ENCODE measurements at places on chromosomes 4 and X.

- peak; percentile 24 for DNase-seq
Observed at GRCh38 chrX:12949205-12949926, 25.5 kb upstream of the TMSB4X start.

GRCh38 chr4:121717680-121718237 lies 21.0 kb upstream of the ANXA5 start:
- peak; percentile 36 for DNase-seq

- DNase-seq, result no peak
Observed at GRCh38 chr4:179325181-179325580, 1882.9 kb upstream of the AGA start.

- DNase-seq, result no peak
Observed at GRCh38 chrX:8390771-8391170, 73.9 kb upstream of the VCX3B start.

GRCh38 chrX:155880586-155881157 lies 473 bp upstream of the VAMP7 start:
- DNase-seq, result peak; percentile 5

- no peak for DNase-seq
Observed at GRCh38 chr4:3372933-3373465, 68.8 kb upstream of the HGFAC start.

GRCh38 chrX:15217161-15217560 lies 52.7 kb downstream of the ASB9 start:
- no peak for DNase-seq

DNA sequence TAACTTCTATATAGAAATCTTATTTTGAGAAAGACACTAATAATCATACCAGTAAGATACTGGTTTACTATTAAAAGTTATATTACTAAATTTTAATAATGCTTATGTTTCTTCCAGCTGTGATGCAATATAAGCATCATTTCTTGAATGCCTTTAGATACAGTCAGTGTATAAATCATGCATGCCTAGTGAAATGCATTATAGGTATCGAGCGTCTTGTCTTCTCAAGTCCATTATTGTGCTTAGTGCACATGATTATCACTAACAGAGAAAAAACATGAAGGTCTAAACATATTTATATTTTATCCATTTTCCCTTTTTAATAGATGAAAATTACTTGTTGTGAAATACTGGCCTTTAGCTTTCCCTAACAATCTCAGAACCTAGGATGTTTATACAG lies 1021.5 kb upstream of the AGA start:
- no peak for DNase-seq

- DNase-seq, result peak; percentile 51
Observed at GRCh38 chrX:19382555-19383145, 38.9 kb downstream of the PDHA1 start.

DNA sequence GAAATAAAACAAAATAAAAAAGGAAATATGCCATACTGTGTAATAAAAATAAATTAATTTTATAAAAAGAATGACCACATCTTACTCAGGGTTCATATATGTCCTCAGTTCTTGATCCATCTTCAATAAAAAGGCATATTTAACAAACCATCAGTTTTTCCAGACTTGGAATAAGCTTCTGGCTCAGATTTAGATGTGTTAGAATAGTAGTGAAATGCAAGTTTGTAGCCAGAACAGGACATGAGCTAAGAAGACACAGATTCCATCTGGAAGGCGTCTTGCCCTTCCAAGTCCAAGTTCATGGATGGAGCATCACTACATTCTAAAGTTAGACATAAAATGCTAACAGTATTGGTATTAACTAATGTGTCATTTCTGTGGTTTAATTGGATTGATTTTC lies 10.3 kb upstream of the LSM6 start:
- peak; percentile 12 for DNase-seq

- DNase-seq, result no peak
Observed at GRCh38 chr4:54852054-54852453, 194.3 kb downstream of the KIT start.

- no peak for DNase-seq
Observed at GRCh38 chrX:121655276-121655675, 607.9 kb downstream of the GLUD2 start.

GRCh38 chr4:47566969-47567368 lies 81.9 kb downstream of the ATP10D start:
- no peak for DNase-seq

GRCh38 chr4:5919571-5919970 lies 26.7 kb upstream of the CRMP1 start:
- no peak for DNase-seq

Measured in GM03348 (cell line).